ENCODE measurements at places on chromosomes 6 and 20.

DNA sequence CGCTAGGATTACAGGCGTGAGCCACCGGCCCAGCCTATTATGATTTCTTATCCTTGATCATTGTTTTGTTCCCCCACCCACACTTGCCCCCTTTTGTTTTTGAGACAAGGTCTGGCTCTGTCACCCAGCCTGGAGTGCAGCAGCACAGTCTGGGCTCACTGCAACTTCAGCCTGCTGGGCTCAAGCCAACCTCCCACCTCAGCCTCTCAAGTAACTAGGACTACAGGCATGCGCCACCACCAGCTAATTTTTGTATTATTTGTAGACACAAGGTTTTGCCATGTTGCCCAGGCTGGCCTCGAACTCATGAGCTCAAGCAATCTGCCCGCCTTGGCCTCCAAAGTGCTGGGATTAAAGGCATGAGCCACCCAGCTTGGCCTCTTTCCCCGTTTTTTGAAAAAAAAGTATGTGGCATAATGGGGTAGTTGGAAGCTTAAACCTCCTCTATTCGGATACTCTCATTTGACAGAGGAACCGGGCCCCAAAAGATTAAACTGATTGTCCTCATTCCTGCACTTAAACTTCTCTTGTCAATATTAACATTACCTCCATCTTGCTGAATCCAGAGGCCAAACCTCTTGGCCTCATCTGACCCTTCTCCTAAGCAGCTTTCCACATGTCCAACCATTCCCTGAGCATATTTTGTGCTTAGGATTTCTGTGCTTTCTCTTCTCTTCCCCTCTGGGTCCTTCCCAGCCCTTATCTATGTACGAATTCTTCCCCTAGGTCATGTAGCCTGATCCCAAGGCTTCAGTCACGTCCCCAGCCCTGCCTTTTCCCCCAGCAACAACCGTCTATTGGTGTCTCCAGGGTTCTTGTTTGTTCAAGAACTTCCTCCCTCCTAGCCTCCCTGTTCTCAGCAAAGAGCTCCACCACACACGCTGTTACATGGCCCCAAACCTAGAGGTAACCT is 6.1 kb upstream of the EZR start:
- DNase-seq = no peak

DNA sequence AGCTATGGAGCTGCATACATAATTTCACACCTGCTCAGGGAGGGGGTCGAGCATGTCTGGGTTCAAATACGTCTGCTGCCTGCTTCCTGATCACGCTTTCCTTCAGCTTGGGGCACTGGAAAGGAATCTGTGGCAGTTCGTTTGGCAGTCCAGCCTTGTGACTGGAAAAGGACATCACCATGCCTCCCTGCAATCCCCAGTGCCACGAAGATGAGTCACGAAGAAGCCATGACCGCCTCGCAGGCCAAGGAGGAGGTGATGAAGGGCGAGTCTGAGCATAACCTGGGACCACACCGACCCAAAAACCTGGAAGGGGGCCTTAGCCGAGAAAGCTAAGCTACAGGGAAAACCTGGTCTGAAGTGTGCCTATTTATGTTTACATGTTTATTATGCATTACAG is 13.1 kb downstream of the JAG1 start:
- DNase-seq = no peak

GRCh38 chr6:157823528-157824370 is 703 bp downstream of the SNX9 start:
- DNase-seq = peak; percentile 53

GRCh38 chr6:37099442-37099841 is 70.5 kb upstream of the PIM1 start:
- DNase-seq = no peak

- no peak for DNase-seq
Observed at GRCh38 chr6:16400248-16400760, 161.9 kb downstream of the GMPR start.

- DNase-seq = no peak
Observed at GRCh38 chr6:84763003-84763885, 1.2 kb downstream of the TBX18 start.

DNA sequence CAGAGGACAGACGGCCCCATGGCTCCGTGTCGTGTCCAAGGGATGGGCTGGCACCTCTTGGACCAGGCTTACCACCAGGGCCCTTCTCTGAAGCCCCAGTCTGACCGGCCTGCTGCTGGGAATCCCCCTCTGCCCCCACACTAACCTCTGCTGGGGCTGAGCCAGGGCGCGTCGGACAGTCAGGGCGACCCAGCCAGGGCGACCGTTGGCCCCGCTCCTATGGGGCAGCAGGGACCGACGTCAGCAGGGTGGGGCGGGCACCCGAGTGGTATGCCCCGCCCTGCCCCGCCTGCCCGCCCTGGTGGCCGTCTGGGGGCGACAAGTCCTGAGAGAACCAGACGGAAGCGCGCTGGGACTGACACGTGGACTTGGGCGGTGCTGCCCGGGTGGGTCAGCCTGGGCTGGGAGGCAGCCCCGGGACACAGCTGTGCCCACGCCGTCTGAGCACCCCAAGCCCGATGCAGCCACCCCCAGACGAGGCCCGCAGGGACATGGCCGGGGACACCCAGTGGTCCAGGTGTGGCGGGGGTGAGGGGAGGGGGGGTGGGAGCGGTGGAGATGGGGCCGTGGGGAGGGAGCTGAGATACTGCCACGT is at the start of gene SLC17A9:
Gene SLC17A9, plus strand, starts transcription at position 337 of the 595 bp plus-strand sequence. Its CDS starts 122 bp downstream, at position 459.
- DNase-seq = peak; percentile 14

DNA sequence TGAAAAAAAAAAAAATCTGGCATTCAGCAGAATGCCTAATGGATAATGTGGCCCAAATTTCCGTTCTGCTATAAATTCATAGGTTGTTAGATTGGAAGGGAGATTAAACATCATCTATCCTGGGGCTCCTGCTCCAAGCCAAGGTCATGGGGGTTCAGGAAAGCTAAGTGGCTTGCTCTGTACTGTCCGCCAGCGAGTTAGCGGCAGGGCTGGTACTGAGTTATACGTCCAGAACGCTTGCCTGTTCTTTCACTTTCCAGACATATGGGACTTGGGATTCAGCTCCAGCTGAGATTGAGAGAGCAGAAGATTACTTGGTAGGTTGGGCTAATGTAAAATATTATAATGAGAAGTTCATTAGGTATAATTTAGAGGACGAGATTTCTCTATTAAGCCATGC is 858 bp downstream of the RWDD1 start:
- no peak for DNase-seq

DNA sequence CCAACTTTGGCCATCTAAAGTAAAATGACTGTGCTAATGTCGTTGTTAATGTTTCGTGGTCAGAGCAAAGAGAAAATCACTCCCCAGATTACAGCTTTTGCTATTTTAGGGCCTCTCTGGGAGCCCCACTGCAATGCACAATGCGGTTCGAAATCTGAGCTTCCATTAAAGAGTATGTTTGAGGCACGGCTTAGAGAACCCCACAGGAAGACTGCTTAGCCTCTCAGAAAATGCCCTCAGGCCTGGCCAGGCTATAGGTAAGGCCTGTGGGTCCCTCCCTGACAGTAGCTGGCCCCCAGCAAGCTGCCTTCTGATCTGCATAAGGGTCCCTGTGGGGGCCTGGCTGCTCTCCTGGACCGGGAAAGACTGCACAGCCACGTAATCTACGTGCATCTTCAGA is 274.6 kb downstream of the PTPRT start:
- no peak for DNase-seq

DNA sequence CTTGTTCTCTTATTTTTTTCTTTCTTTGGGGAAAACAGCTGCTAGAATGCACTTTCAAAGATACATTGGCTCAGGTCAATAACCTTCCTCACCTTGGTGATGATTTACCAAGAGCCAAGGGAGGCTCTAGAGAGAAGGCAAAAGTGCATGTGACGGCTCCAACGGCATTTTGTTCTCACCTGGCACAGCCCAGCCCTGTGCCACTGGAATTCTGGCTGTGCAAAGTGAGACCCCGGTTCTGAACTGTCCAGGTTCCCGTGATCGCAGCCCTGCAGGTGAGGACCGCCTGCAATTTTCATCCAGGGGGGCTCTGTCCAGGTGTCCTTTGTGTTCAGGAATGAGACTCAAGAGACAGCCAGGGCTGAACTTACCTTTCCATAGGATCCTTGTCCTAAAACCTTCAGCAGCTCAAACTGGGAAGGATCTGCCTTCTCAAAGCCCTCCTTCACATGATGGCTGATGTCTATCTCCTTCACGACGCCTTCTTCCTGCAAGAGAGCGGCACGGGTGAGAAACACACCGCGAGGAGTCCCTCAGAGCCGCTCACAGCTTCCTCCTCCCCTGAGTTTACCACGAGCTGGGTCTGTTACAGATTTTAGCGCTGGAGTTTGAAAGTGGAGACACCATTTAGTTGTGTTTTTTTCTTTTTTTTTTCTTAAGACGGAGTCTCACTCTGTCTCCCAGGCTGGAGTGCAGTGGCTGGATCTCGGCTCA is 48.0 kb downstream of the RAMACL start:
- no peak for DNase-seq

DNA sequence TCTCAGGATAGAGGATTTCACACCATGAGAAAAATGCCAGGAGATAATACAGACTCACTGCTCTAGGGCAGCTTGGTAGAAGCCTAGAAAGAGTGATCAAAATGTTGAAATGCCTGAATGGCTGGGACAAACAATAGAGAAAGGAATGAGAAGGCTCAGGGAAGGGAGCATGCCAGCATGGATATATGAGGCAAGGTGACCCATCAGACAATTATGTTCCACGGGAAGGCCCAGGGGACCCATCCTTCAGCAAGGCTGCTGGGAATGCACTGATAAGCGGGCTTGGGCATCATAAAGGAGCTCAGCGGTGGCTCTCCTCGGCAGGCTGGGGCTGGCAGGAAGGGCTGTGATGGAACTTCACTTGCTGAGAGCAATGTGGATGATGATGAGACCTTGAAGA is 12.2 kb downstream of the HEBP2 start:
- no peak for DNase-seq

GRCh38 chr20:41903586-41903985 is 285.4 kb upstream of the CHD6 start:
- no peak for DNase-seq

DNA sequence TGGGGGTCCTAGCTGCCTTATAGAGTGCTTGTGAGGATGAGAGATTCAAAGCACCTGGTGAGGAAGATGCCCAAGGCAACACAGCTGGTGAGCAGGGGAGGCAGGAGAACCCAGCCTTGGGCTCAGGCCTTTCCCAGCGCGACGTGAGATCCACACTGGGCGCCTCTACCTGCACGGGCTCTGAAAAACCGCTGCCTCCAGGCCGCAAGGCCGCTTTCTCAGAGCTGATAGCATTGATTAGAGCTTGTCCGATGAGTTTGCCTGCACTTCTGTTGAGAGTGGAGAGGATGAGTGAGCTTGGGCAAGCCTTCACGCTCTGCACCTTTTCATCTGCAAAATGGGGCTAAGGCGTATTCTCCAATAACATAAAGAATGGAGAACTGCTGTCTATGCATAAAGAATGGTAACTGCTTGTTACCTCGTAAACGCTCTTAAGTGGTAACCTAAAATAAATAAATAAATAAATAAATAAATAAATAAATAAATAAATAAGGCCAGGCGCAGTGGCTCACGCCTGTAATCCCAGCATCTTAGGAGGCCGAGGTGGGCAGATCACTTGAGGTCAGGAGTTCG is 916 bp downstream of the PABPC1L start:
- DNase-seq = no peak

- DNase-seq = no peak
Observed at GRCh38 chr20:2455771-2456497, 14.7 kb downstream of the SNRPB start.

DNA sequence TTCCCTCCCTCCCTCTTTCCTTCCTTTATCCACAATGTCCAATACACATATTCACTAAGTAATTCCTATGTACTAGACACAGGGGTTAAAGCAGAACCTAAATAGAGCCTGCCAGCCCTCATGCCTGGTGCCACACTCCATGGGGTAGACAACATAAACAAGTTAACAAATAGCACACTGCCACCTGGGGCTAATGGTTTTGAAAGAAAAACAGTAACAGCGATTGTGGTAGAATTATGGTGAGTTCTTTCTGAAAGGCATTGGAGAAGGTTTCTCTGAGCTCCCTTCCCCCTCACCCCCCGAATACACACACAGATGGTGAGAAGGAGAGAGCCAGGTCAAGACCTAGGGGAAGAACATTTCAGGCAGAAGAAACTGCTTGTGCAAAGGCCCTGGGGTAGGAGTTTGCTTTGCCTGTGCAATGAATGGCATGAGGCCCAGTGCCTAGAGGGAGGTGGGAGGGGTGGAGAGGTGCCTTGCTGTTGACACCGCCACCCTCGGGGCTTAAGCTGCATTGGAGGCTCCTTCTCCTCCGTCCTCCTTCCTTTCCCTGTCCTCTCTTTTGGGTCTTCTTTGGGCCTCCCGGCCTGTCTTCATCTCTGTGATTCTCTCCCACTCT is 502.4 kb upstream of the SULF2 start:
- no peak for DNase-seq

GRCh38 chr6:2263896-2264295 is 18.5 kb upstream of the GMDS start:
- no peak for DNase-seq

Data from activated naive CD8-positive, alpha-beta T cell treated with anti-CD3 and anti-CD28 coated beads, Interleukin-2, amount 50 U/mL, for 16 hours (primary cell).